Activated T-cell treated with anti-CD3 and anti-CD28 coated beads for 1 hour (primary cell): ENCODE measurements at places on chromosomes 13 and 19.
A peak's percentile ranks its signal among the peaks of the same experiment; 100 is the strongest.

- DNase-seq = peak; percentile 98
These were observed at the start of gene ZNF761 for GRCh38 chr19:53431399-53432087. TSS of gene ZNF761 (plus strand) at chr19:53431984. CDS start at chr19:53447269, 15,285 bp downstream.

- no peak for DNase-seq
These were observed 35.8 kb upstream of the FLT1 start for GRCh38 chr13:28530729-28531076.

- no peak for DNase-seq
These were observed 222.4 kb downstream of the KCTD12 start for GRCh38 chr13:76663592-76664335.

- DNase-seq = peak; percentile 57
These were observed 665 bp downstream of the GPX4 start for GRCh38 chr19:1104311-1105007.

DNA sequence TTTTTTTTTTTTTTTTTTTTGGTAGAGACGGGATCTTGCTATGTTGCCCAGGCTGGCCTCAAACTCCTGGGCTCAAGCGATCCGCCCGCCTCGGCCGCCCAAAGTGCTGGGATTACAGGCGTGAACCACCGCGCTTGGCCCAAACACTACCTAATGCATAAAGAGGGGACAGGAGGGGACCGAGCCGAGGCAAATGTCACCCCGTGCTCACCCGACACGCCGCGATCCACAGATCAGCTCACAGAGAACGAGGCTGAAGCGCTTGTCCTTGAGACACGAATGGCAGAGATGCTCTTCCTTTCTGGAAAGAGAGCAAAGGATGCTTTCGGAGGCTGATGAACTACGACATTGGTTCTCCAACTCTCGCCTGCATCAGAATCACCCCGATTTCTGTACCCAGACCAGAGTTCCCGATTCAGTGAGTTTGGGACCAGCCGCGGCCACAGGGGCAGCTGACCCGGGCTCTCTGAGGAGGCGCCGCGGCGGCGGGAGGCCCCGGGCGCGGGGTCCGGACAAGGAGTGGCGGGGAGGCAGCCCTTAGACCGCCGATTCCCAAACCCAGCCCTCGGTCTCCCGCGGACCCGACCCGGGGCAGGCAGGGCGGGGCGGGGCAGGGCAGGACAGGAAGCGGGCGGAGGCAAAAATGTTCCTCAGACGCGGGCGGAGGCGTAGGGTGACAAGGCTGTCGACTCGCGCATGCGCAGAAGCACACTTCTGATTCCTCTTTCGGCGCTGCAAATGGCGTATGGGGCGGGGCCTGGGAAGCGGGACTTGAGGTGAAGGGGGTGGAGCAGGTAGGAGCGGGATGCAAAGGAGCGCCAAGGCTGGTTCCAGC lies at the start of gene ZNF699:
Gene ZNF699, minus strand, starts transcription at position 700 of the 835 bp plus-strand sequence. CDS start 4,719 bp downstream, outside the sequence.
- DNase-seq = peak; percentile 98

DNA sequence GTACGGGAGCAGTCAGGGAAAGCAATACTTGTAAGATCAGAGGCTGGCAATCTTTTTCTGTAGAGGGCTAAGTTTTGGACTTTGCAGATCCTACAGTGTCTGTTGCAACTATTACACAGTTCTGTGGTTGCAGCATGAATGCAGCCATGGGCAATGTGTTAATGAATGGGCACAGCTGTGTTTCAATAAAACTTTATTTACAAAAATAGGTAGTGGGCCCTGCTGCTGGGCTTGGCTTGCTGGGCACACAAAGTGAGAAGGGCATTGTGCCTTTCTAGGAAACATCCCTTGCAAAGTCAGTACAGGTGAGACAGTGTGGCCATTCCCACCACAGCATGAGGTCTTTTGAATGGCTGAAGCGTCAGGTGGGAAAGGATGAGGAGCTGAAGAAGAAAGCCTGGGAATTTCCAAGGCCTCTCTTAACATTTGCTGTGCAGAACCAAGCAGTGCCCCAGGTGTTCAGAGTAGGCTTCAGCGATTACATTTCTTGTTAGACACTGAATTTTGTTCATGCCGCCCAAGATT lies 9.1 kb downstream of the KL start:
- no peak for DNase-seq

DNA sequence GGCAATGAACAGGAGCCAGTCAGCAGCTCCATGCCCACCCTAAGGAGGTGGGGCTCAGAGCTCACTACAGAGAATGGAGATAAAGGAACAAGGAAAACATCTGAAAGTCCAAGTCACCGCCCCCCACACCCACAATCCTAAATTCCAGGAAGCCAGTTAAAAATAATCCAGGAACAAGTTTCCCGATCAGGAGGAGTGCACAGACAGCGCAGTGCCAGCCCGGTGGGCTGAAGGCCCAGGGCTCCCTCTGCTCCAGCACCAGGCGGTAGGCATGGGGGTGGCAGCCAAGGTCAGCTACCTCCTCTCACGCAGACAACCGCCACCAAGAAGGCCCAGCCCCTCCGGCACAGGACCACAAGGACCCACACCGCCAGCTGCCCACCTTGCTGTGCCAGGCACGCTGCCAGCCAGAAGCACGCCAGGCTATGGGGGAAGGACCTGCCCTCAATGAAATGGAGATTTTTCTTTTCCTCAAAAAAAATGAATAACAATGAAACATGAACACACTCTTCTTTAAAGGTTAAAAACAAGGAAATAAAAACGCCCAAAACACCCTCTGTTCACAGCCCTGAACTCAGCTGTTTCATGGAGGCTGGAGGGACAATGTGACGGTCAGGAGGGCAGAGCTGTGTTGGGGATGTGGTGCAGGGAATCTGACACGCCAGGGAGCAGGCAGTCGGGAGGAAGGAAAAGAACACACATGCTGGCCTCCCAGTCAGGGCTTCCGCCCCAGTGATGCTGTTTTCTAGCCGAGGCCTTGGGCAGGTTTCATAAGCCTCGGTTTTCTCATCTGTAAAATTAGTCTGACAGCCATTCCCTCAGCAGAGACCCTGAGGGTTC lies 11.0 kb downstream of the STK24 start:
- DNase-seq = no peak

- no peak for DNase-seq
These were observed 128.7 kb downstream of the MAB21L1 start for GRCh38 chr13:35347679-35348205.

DNA sequence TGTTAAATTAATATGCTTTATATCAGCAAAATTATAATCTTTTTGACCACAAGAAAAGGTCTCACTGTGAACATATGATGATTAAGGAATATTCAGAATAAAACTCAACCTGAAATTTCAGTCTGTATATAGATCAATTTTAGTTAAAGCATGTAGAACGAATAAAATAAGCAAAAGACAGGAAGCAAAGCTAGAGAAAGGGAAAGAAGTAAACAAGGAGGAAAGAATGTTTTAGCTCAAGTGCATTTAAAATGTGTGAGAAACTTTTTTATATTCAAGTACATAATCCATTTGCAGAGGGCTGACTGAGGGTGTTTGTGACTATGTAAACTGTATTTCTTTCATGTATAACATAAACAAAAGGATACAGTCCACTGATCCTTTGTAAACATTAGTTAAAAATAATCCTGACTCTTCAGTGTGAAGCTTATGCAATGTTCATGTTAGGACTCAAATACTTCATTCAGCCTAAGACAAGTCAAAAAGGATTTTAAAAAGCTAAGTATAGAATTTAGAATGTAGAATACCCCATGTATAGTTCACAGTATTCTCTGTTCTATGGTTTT lies 472.1 kb downstream of the DIAPH3 start:
- DNase-seq = no peak

GRCh38 chr13:42110410-42111155 lies 62.1 kb downstream of the DGKH start:
- peak; percentile 33 for DNase-seq
